ENCODE measurements at places on chromosomes 1 and 21. TPM values are rescaled to one million over a fixed set of nuclear protein-coding genes. Genes with fewer than 3 reads are reported as not detected.

The SRM gene
- 207 TPM for total RNA-seq

The SEMA4A gene
- 17.4 TPM for total RNA-seq

The RHD gene
- not detected for total RNA-seq

The SYDE2 gene
- 4.4 TPM for total RNA-seq

The SLC6A9 gene
- 10.2 TPM for total RNA-seq

The ARHGEF10L gene
- total RNA-seq = not detected

The LINGO4 gene
- total RNA-seq = 0.07 TPM

The OR2T11 gene
- total RNA-seq = not detected

The PTP4A2 gene
- 263 TPM for total RNA-seq

GRCh38 chr1:173426057-173426456 lies 51.1 kb upstream of the PRDX6 start:
- peaks cover 16% of the 10 kb centered on the region for H3K4me1 ChIP-seq
- H3K36me3 ChIP-seq = no peaks in the 10 kb centered on the region
- no peak overlapping the region for H3K4me3 ChIP-seq
- H3K27me3 ChIP-seq = no peaks in the 10 kb centered on the region

DNA sequence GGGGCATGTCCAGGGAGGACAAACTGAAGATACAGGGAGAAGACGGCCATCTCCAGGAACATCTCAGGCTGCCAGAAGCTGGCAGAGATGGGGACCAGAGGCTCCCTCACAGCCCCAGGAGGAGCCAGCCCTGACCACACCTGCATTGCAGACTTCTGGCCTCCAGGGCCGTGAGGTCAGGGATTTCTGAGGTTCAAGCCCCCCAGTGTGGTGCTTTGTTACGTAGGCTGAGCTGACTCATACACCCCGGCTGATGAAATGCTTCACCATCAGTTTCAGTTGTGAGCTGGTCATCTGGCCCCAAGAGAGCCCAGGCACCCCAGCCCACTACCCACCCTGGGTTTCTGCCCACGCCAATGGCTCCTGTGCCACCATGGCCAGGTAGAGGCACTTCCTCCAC lies 106.4 kb downstream of the SIK1 start:
- H3K27me3 ChIP-seq = peaks cover 5% of the 10 kb centered on the region
- no peak overlapping the region for H3K27ac ChIP-seq
- no peak overlapping the region for H3K4me3 ChIP-seq
- H3K4me1 ChIP-seq = no peaks in the 10 kb centered on the region
- no peak for DNase-seq
- H3K36me3 ChIP-seq = no peaks in the 10 kb centered on the region

DNA sequence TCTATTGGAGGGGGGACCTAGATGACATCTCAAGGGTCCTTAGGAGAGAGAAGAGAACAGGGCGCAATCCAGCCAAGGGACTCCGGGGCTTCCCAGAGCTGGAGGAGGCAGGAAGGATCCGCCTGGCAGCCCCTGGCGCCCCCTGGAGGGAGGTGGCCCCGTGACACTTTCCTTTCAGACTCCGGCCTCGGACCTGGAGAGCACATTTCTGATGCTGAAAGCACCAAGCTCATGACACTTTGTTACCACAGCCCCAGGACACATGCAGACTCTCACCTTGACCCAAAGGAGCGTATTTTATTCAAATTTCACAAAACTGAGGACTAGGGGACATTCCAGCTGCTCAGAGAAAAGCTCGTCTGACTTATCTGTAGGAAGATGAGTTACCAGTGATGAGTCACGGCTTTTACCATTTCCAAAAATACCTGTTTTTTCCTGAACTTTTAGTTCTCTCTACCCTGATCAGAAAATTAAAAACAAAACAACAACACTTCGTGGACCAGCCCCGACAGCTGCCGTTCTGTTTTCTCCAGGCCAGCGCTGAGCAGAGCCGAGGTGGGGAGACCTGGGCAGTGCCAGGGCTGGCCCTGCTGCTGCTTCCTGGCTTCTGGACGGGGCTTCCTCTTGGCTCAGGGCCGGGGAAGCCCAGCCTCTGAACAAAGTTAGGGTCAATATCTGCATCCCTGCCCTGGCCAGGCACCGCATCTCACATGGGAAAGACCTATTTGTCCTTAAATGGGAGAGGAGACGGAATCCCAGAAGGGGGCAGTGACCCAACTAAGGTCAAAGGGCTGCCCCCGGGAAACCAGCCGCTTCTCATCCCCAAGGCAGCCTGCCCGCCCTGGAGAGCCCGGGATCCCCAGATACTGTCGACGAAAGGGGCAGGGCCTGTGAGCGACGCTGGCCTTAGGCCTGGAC lies 21.6 kb upstream of the POFUT2 start:
- peaks cover 10% of the 10 kb centered on the region for H3K4me1 ChIP-seq
- peak overlapping the region; percentile 25 for H3K27ac ChIP-seq
- no peak overlapping the region for H3K4me3 ChIP-seq
- DNase-seq = peak; percentile 62
- no peaks in the 10 kb centered on the region for H3K36me3 ChIP-seq

DNA sequence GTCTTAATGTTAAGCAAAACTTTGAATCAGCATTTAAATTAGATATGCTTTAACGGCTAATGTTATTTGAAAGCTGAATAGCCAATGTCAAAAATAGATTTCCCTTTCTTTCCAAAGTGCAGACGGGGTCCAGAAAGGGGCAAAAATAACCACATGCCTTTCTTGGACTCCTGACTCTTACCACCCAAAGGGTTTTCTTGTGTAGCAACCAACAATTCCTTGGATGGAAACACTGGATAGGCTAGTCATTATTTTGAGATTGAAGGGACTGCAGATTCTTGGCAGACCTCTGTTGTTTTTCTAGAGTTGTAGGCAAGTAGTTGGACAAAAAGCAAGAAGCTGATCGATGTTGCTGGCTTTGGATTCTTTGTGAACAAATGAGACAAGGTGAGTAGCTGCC lies 107.0 kb downstream of the MRPS6 start:
- no peaks in the 10 kb centered on the region for H3K4me1 ChIP-seq
- H3K4me3 ChIP-seq = no peak overlapping the region
- no peaks in the 10 kb centered on the region for H3K27me3 ChIP-seq
- H3K36me3 ChIP-seq = no peaks in the 10 kb centered on the region
- no peak for DNase-seq

DNA sequence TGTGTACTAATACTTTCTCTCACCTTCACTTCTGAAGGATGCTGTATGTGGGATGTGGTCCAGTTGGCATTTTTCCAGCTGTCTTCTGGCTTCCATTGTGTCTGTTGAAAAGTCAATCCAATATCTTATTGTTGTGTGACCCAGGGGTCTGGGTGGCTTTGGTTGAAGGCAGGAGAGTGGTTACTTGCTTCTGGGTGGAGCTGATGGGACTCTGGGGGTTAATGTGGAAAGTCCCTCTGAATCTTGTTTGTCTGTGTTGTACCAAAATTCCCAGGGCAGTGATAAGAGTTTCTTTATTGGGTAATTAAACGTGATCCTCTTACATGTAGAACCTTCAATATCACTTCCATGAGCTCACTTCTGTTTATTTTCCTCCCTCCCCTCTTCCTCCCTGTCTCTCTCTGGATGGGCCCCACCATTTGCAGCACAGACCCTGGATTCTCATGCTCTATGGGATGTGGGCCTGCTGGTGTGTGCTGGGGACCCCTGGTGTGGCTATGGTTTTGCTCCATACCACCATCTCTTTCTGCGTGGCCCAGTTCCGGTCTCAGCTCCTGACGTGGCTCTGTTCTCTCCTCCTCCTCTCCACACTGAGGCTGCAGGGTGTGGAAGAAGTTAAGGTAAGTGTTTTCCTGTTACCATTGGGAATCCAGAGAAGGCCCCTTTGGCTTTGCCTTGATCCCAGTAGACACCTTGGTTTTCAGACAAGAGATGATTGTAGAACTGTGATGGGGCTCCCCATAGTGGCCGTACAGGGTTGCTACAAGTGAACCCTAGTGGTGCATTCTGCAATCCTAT lies 71.5 kb downstream of the HHAT start:
- H3K4me1 ChIP-seq = peaks cover 44% of the 10 kb centered on the region
- peaks cover 5% of the 10 kb centered on the region for H3K27me3 ChIP-seq
- no peaks in the 10 kb centered on the region for H3K36me3 ChIP-seq
- DNase-seq = peak; percentile 85
- H3K27ac ChIP-seq = peak overlapping the region; percentile 93
- peak overlapping the region; percentile 49 for H3K4me3 ChIP-seq

DNA sequence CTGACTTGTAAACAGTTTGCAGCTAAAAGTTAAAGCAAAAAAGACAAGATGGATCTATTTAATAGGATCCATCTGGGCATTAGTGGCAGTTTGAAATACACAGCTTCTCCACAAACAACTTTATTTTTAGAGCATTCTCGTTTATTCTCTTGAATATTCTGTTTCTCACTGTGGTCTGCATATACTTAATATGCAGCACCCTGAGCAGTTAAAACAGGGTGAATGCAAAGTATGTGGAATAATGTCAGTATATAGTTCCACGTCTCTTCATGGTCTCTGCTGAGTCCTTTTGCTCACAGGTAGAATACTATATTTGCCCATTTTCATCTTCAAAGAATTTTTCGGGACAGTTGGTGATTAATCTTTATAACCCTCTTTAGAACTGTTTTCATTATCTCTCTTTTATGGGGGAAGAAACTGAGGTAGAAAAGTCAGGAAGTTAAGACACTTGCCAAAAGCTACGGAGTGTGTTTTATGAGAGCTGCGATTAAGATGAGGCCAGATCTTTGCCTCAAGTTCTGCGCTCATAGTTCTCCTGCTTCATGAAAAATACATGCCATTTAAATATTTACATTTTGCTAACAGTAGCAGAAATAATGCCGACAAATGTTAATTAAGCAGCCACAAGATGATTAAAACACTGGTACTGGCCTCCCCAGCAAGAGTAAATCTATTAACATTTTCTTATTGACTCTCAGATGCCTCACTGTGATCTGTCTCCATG lies 115.6 kb downstream of the PTBP2 start:
- H3K36me3 ChIP-seq = no peaks in the 10 kb centered on the region
- no peak overlapping the region for H3K27ac ChIP-seq
- no peak for DNase-seq
- no peaks in the 10 kb centered on the region for H3K4me1 ChIP-seq
- peaks cover 5% of the 10 kb centered on the region for H3K27me3 ChIP-seq

- H3K27me3 ChIP-seq = peaks cover 7% of the 10 kb centered on the region
- H3K36me3 ChIP-seq = no peaks in the 10 kb centered on the region
- H3K4me1 ChIP-seq = no peaks in the 10 kb centered on the region
- peak; percentile 9 for DNase-seq
- no peak overlapping the region for H3K27ac ChIP-seq
Observed at GRCh38 chr1:22639286-22639685, 2.9 kb downstream of the C1QA start.

- no peak overlapping the region for H3K27ac ChIP-seq
- H3K4me3 ChIP-seq = no peak overlapping the region
- peaks cover 9% of the 10 kb centered on the region for H3K27me3 ChIP-seq
- no peak for DNase-seq
- no peaks in the 10 kb centered on the region for H3K36me3 ChIP-seq
- no peaks in the 10 kb centered on the region for H3K4me1 ChIP-seq
Observed at GRCh38 chr1:17293681-17294425, 14.1 kb upstream of the PADI4 start.

- no peak overlapping the region for H3K4me3 ChIP-seq
- no peaks in the 10 kb centered on the region for H3K4me1 ChIP-seq
- no peaks in the 10 kb centered on the region for H3K36me3 ChIP-seq
- peaks cover 41% of the 10 kb centered on the region for H3K27me3 ChIP-seq
Observed at GRCh38 chr1:203117611-203118575, 9.6 kb upstream of the ADORA1 start.

DNA sequence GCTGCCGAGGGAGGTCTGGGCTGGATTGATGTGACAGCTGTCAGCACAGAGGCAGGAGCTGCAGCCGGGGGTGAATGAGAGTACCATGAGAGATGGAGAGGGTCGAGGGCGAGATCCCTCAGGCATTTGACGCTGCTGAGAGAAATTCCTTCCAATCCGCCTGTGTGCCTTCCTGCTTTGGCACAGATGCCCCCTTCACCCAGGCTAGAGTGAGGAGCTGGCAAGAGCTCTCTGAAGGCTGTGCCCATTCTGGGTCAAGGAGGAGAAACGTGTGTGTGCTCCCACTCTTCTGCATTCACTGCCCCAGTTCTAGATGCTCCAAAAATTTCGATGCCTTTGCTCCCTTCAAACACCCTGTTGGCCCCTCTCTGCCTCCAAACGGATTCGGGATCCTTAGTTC lies 4.8 kb downstream of the ARTN start:
- peaks cover 24% of the 10 kb centered on the region for H3K27me3 ChIP-seq
- peaks cover 10% of the 10 kb centered on the region for H3K4me1 ChIP-seq
- no peak overlapping the region for H3K27ac ChIP-seq
- no peak overlapping the region for H3K4me3 ChIP-seq
- peaks cover 5% of the 10 kb centered on the region for H3K36me3 ChIP-seq

GRCh38 chr21:38228115-38228514 lies 28.7 kb upstream of the KCNJ15 start:
- no peak for DNase-seq
- no peaks in the 10 kb centered on the region for H3K27me3 ChIP-seq
- H3K4me3 ChIP-seq = no peak overlapping the region
- peaks cover 7% of the 10 kb centered on the region for H3K36me3 ChIP-seq
- no peaks in the 10 kb centered on the region for H3K4me1 ChIP-seq
- H3K27ac ChIP-seq = no peak overlapping the region

DNA sequence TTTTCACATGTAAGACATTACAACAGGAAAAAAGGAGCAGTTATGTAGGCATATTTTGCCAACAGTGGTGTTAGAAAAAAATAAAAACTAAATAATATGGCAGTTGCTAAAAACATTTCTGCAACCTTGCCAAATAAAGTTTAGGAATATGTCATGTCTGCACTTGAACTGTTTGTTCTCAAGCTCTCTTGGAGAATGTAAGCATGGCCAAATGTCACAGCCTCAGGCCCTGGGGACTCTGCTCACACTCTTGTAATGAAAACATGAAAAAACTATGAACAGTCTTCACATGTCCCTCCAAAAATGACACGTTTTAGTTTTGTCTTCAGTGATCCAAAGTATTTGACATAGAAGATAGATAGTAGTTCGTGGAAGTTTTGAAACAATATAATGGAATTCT lies 753.3 kb downstream of the LTN1 start:
- DNase-seq = no peak
- H3K27ac ChIP-seq = no peak overlapping the region
- no peaks in the 10 kb centered on the region for H3K4me1 ChIP-seq
- peaks cover 3% of the 10 kb centered on the region for H3K27me3 ChIP-seq
- H3K4me3 ChIP-seq = no peak overlapping the region
- no peaks in the 10 kb centered on the region for H3K36me3 ChIP-seq

GRCh38 chr1:172293429-172293828 lies 127.1 kb upstream of the C1orf105 start:
- no peaks in the 10 kb centered on the region for H3K36me3 ChIP-seq
- no peak for DNase-seq
- H3K4me3 ChIP-seq = no peak overlapping the region
- no peak overlapping the region for H3K27ac ChIP-seq
- H3K4me1 ChIP-seq = no peaks in the 10 kb centered on the region

- H3K27ac ChIP-seq = no peak overlapping the region
- no peaks in the 10 kb centered on the region for H3K4me1 ChIP-seq
- H3K36me3 ChIP-seq = no peaks in the 10 kb centered on the region
- H3K4me3 ChIP-seq = no peak overlapping the region
- peaks cover 2% of the 10 kb centered on the region for H3K27me3 ChIP-seq
- DNase-seq = no peak
Observed at GRCh38 chr1:181769846-181770245, 286.5 kb downstream of the CACNA1E start.

DNA sequence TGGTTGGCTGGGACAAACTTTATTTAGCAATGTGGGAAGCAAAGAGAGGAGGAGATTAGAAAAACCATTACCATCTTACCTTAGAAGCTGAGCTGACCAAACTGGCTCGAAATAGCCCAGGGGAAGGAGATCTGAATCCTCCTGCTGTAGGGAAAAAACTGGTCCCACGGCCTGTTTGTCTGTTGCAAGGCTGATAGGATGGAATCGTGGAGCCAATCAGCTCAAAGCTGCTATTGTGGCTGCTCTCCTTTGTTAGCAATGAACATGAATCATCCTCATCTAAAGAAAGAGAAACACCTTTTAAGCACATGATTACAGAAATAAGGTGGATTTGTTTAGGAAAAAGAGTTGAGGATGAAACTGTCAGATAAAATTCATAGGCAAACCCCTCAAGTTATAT lies 21.5 kb downstream of the CLSPN start:
- DNase-seq = no peak
- no peaks in the 10 kb centered on the region for H3K4me1 ChIP-seq
- H3K27ac ChIP-seq = no peak overlapping the region
- H3K27me3 ChIP-seq = no peaks in the 10 kb centered on the region
